Small intestine (tissue), 16 donors: ENCODE measurements at places on chromosomes 12 and 14. TPM values are rescaled to one million over a fixed set of nuclear protein-coding genes. Genes with fewer than 3 reads are reported as not detected.
A peak's percentile ranks its signal among the peaks of the same experiment; 100 is the strongest.

The RECQL gene
- 5.7 TPM for polyA plus RNA-seq

The ANKRD9 gene
- 54.6 TPM for polyA plus RNA-seq

The APOLD1 gene
- 0.22 TPM for polyA plus RNA-seq

The MSI1 gene
- polyA plus RNA-seq, result 10.8 TPM

The TMPRSS12 gene
- polyA plus RNA-seq, result not detected

The ACOT6 gene
- not detected for polyA plus RNA-seq

DNA sequence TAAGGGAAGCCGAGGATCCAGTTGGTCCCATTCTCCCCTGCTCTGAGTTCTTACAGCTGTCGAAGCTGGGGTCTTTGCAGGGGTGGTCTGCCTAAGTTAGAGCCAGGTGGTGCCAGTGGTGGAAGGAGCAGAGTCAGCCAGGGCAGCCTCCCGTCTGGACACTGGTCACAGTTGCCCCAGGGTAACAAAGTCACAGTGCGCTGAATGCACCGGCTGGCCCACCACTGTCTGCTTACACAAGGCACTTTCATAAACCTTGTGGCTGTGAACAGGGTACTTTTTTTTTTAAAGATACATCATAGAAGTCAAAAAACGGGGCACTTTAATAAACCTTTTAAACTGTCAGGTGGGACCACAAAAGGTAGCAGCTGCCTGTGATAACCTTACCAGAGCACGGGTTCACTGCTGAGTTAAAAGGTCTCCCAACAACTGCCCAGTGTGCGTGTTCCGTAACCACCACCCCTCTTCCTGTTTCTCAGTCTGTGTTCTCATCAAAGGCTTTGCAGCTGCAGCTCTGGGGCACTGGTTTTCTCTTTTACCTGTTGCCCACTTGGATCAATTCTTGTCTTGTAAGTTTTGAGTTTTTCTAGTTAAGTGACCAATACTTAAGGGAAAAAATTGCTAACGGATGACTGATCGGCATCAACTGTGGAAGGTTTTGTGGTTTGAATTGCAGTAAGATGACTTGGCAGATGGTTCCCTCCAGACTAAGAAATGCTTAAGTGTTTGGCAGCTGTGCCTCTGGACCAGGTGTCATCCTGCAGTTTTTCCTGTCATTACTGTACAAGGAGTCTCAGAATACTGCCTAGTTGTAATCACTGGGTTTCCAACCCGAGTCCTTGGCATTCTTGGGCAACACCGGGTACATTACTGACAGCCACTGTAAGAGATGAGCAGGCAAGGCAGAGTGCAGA lies 55.9 kb downstream of the DYNC1H1 start:
- peaks cover 46% of the 10 kb centered on the region for H3K36me3 ChIP-seq
- no peaks in the 10 kb centered on the region for H3K27me3 ChIP-seq
- DNase-seq, result no peak
- no peaks in the 10 kb centered on the region for H3K4me1 ChIP-seq

GRCh38 chr14:29648045-29648444 lies 279.6 kb downstream of the PRKD1 start:
- DNase-seq, result no peak
- H3K27ac ChIP-seq, result no peak overlapping the region
- H3K4me3 ChIP-seq, result no peak overlapping the region
- no peaks in the 10 kb centered on the region for H3K27me3 ChIP-seq
- no peaks in the 10 kb centered on the region for H3K4me1 ChIP-seq
- no peaks in the 10 kb centered on the region for H3K36me3 ChIP-seq

GRCh38 chr12:99453836-99454538 lies 193.6 kb upstream of the GARIN6 start:
- no peaks in the 10 kb centered on the region for H3K36me3 ChIP-seq
- H3K27ac ChIP-seq, result no peak overlapping the region
- no peaks in the 10 kb centered on the region for H3K4me1 ChIP-seq
- DNase-seq, result no peak

GRCh38 chr14:83994020-83994419 lies 1535.9 kb upstream of the FLRT2 start:
- H3K36me3 ChIP-seq, result no peaks in the 10 kb centered on the region
- H3K27ac ChIP-seq, result no peak overlapping the region
- H3K4me1 ChIP-seq, result no peaks in the 10 kb centered on the region
- no peaks in the 10 kb centered on the region for H3K27me3 ChIP-seq

- no peaks in the 10 kb centered on the region for H3K27me3 ChIP-seq
- H3K4me1 ChIP-seq, result peaks cover 7% of the 10 kb centered on the region
- peaks cover 2% of the 10 kb centered on the region for H3K36me3 ChIP-seq
- peak overlapping the region; percentile 15 for H3K27ac ChIP-seq
- DNase-seq, result peak; percentile 71
Measured at GRCh38 chr12:45232756-45233372, 17.0 kb downstream of the ANO6 start.

DNA sequence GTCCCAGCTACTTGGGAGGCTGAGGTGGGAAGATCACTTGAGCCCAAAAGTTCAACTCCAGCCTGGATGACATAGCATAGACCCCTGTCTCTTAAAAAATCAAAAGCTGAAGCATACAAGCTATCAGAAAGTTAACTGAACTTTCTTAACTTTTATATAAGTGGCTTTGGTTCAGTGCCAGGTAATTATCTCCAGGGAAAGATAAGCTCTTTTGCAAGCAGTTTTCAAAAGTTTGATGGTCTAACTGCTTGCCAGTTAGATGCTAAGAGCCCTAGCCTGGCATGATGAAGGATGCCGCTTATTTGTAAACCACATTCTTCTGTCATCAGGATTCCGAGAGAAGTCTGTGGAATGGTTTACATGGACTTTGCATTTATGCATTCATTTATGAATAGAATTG lies 409.1 kb downstream of the AEBP2 start:
- H3K36me3 ChIP-seq, result no peaks in the 10 kb centered on the region
- H3K4me1 ChIP-seq, result no peaks in the 10 kb centered on the region
- no peak overlapping the region for H3K27ac ChIP-seq
- H3K27me3 ChIP-seq, result no peaks in the 10 kb centered on the region

GRCh38 chr14:51203881-51204280 lies 36.2 kb upstream of the TMX1 start:
- no peaks in the 10 kb centered on the region for H3K4me1 ChIP-seq
- no peaks in the 10 kb centered on the region for H3K36me3 ChIP-seq
- no peak for DNase-seq
- no peak overlapping the region for H3K27ac ChIP-seq
- H3K27me3 ChIP-seq, result no peaks in the 10 kb centered on the region

- no peak overlapping the region for H3K4me3 ChIP-seq
- no peak overlapping the region for H3K27ac ChIP-seq
- no peaks in the 10 kb centered on the region for H3K4me1 ChIP-seq
Measured at GRCh38 chr14:69317102-69317755, 57.3 kb downstream of the GALNT16 start.

GRCh38 chr12:99381992-99382391 lies 265.6 kb upstream of the GARIN6 start:
- H3K4me1 ChIP-seq, result no peaks in the 10 kb centered on the region
- no peaks in the 10 kb centered on the region for H3K27me3 ChIP-seq
- H3K36me3 ChIP-seq, result no peaks in the 10 kb centered on the region
- H3K4me3 ChIP-seq, result no peak overlapping the region
- no peak for DNase-seq

GRCh38 chr14:63130531-63130930 lies 73.7 kb upstream of the RHOJ start:
- no peaks in the 10 kb centered on the region for H3K36me3 ChIP-seq
- no peak for DNase-seq
- H3K27me3 ChIP-seq, result no peaks in the 10 kb centered on the region
- no peak overlapping the region for H3K27ac ChIP-seq
- H3K4me3 ChIP-seq, result no peak overlapping the region

DNA sequence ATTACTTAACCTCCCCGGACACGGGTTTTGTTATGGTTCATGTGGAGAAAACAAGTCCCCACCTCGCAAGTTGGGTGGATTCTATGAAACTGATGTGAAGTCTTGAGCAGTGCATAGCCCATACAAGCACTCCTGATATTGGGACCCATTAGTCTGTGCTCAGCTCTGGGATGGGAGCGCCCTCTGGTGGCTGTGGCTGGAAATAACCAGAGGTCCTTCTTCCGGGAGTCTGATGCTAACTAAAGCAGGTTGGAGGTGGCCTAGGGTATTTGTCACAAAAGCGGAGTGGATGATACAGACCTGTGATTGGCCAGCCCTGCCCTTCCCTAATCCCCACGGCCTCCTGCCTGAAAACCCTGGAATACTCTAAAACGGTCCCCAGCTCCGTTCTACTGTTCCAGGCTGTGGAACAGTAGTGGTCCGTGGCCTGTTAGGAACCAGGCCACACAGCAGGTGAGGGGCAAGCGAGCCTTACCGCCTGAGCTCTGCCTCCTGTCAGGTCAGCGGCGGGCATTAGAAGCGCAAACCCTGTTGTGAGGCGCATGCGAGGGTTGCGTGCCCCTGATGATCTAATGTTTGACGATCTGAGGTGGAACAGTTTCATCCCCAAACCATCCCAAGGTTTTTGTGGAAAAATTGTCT lies 6.4 kb downstream of the SLC48A1 start:
- no peaks in the 10 kb centered on the region for H3K27me3 ChIP-seq
- peak; percentile 85 for DNase-seq
- H3K27ac ChIP-seq, result no peak overlapping the region
- H3K4me1 ChIP-seq, result no peaks in the 10 kb centered on the region
- peaks cover 6% of the 10 kb centered on the region for H3K36me3 ChIP-seq

DNA sequence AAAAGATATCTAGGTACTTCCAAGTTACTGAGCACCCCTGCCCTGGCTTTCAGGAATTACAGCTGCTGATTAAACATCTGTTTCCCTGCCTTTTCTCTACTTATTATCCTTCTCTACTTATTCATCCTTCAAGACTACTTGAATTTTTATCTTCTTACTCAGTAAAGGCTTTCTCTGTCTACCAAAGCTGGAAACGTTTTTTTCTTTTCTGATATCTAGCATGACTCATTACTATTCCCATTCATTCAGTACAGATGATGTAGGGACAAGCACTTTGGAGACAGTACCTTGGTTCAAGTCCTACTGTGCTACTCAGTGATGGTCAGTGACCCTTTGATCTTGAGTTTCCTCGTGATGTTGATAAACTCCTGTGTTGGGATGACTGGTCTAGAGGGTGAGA lies 848.7 kb downstream of the NRXN3 start:
- H3K27me3 ChIP-seq, result no peaks in the 10 kb centered on the region
- no peak overlapping the region for H3K27ac ChIP-seq
- H3K36me3 ChIP-seq, result no peaks in the 10 kb centered on the region
- no peak overlapping the region for H3K4me3 ChIP-seq

- H3K27ac ChIP-seq, result no peak overlapping the region
- H3K4me1 ChIP-seq, result no peaks in the 10 kb centered on the region
- no peaks in the 10 kb centered on the region for H3K36me3 ChIP-seq
- H3K27me3 ChIP-seq, result no peaks in the 10 kb centered on the region
- DNase-seq, result no peak
- no peak overlapping the region for H3K4me3 ChIP-seq
Measured at GRCh38 chr12:113996026-113996425, 29.9 kb upstream of the RBM19 start.

GRCh38 chr12:13046964-13047363 lies 2.8 kb downstream of the FAM234B start:
- H3K27ac ChIP-seq, result peak overlapping the region; percentile 15
- peak; percentile 87 for DNase-seq
- no peaks in the 10 kb centered on the region for H3K27me3 ChIP-seq
- peaks cover 4% of the 10 kb centered on the region for H3K4me1 ChIP-seq

- no peak overlapping the region for H3K4me3 ChIP-seq
- peaks cover 4% of the 10 kb centered on the region for H3K27me3 ChIP-seq
- H3K4me1 ChIP-seq, result no peaks in the 10 kb centered on the region
- H3K27ac ChIP-seq, result no peak overlapping the region
- DNase-seq, result no peak
Measured at GRCh38 chr14:101174980-101175606, 271.6 kb upstream of the RTL1 start.

DNA sequence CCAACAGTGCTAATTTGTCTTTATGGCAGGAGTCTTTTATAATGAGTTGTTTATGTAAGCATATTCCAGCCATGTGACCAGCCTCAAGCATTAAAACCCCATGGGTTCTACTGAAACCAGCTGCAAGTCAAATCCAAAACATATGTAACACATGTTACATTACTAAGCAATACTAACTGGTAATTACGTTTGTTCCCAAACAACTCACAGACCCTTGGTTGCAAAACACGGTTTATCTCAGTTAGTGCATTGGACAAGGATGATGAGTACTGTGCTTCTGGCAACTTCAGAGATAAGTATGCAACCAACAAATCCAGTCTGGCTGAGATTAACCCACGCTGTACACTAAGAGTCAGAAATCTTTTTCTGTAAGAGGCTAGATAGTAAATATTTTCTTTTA lies 110.1 kb upstream of the FAR2 start:
- no peaks in the 10 kb centered on the region for H3K36me3 ChIP-seq
- no peak overlapping the region for H3K27ac ChIP-seq
- H3K4me1 ChIP-seq, result peaks cover 2% of the 10 kb centered on the region
- H3K4me3 ChIP-seq, result no peak overlapping the region

GRCh38 chr12:69687390-69687789 lies 11.7 kb downstream of the BEST3 start:
- H3K36me3 ChIP-seq, result no peaks in the 10 kb centered on the region
- H3K4me1 ChIP-seq, result no peaks in the 10 kb centered on the region

GRCh38 chr12:59595565-59595882 lies 305 bp upstream of the SLC16A7 start:
- H3K4me1 ChIP-seq, result no peaks in the 10 kb centered on the region
- no peak overlapping the region for H3K27ac ChIP-seq
- peak overlapping the region; percentile 65 for H3K4me3 ChIP-seq
- no peaks in the 10 kb centered on the region for H3K27me3 ChIP-seq
- DNase-seq, result no peak

DNA sequence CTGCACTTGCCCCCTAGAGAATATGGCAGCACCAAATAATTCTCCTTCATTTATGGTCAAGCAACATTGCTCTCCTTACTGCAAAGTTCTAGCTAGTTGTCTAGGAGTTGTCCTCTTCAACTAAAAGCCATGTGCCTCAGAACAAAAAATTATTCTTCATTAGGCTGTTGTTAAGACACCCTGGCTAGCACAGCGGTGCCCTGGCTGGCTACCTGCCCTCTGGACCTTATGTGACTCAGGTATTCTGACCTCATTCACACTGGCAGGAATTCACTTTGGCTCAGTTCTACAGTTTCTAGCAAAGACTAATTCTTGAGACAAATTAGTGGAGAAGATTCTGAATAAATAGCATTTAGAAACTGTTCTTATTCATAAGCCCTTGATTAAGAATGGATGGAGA lies 224.4 kb upstream of the KRR1 start:
- H3K4me1 ChIP-seq, result no peaks in the 10 kb centered on the region
- H3K27ac ChIP-seq, result no peak overlapping the region
- DNase-seq, result no peak
- H3K4me3 ChIP-seq, result no peak overlapping the region
- no peaks in the 10 kb centered on the region for H3K36me3 ChIP-seq

DNA sequence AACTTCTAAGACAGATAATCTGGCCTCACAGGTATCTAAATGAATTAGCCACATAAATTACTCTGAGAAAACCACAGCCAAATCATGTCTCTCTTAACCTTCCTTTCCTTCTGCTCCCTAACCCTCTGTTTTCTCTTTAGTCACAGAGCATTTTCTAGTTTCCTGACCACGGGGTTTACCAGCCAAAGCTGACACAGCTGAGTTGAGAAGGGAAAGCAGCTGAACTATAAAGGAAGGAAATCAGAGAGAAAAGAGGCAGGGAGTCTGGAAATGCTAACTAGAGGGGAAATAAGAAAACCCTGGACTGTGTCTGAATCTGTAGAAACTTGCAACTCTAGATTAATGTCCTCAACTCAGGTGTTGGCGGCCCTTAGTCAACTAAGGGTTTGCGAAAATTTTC lies 24.4 kb downstream of the ANKS1B start:
- no peaks in the 10 kb centered on the region for H3K27me3 ChIP-seq
- no peak overlapping the region for H3K4me3 ChIP-seq
- no peak overlapping the region for H3K27ac ChIP-seq
- DNase-seq, result no peak
- no peaks in the 10 kb centered on the region for H3K36me3 ChIP-seq
- no peaks in the 10 kb centered on the region for H3K4me1 ChIP-seq

GRCh38 chr12:80902711-80903110 lies 35.0 kb downstream of the LIN7A start:
- no peak for DNase-seq
- H3K27ac ChIP-seq, result no peak overlapping the region
- H3K36me3 ChIP-seq, result no peaks in the 10 kb centered on the region

GRCh38 chr14:97219431-97220017 lies 422.3 kb downstream of the VRK1 start:
- no peak overlapping the region for H3K4me3 ChIP-seq
